Activated CD8-positive, alpha-beta memory T cell treated with anti-CD3 and anti-CD28 coated beads for 4 hours (primary cell): ENCODE measurements at places on chromosomes 4 and X.

DNA sequence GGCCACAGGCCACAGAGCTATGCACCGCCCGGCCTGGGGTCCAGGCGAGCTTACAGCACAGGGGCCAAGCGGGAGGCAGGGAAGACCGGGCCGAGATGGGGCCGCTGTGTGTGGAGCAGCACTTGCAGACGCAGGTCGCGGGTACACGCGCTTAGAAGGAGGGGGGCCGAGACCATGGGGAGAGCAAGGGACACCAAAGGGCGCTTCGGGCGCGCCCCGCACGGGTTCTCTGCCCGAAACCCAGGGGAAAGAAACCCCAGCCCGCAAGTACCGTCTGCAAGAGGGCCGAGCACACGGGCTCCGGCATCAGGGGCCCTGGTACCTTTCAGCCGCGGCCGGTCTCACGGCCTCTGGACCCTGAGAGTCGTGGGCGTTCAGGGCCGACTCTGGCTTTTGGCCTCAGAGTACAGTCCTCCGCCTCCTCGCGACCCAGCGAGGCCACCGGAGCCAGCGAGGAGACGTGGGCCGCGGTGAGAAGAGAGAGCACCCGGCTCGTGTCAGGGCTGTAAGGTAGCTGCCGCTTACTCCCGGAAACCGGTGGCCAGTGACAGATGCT is 342 bp downstream of the EOLA2 start:
- no peak for DNase-seq

DNA sequence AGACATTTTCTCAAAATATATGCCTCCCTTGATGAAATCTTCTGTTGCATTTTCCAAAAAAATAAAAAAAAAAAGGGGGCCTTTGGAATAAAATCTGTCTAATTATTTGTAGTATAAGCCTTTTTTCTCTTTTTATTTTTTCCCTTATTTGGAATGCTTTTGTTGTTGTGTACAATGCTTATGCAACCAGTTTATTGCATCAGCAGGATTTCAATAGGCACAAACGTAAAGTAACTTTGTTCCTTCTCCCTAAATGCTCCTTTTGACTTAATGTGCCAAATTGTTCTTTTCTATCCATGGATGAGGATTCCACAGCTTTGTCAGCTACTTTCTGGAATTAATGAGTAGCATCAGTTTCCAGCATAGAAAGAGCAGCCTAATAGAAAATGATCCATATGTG is 59.6 kb upstream of the HPGD start:
- no peak for DNase-seq

- no peak for DNase-seq
These were observed 95.3 kb downstream of the FANCB start for GRCh38 chrX:14777525-14777924.

GRCh38 chr4:27016551-27016950 is 155.9 kb downstream of the STIM2 start:
- DNase-seq: no peak

DNA sequence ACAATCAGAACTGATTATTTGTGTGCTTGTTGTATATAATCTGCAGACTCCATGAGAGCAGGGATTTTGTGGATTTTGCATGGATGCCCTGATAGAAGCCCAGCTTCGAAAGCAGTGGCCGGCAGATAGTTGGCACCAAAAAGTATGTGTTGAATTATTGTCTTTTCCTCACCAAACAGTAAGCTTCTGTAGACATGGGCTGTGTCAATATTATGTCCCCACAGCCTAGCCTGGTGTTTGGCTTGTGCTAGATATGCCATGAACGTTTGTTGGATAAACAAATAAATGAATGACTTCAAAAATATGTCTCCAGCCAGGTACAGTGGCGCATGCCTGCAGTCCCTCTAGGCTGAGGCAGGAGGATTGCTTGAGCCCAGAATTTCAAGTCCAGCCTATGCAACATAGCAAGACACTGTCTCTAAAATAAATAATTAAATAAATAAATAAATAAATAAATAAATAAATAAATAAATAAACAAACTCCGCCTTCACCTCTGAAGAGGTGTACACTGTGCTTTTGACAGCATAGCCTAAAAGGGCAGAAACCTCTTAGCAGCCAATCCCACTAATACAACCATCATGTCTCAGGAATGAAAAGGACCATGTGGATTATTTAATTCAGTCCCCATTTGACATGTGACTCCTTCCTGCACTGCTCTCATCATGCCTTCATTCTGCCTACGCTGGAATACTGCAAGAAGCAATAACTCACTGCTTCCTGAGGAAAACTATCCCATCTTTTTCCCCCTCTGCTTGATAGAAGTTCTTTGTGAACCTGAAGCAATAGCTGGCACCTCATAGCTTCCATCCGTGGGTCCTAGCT is 335.2 kb downstream of the FBXW7 start:
- DNase-seq: no peak

DNA sequence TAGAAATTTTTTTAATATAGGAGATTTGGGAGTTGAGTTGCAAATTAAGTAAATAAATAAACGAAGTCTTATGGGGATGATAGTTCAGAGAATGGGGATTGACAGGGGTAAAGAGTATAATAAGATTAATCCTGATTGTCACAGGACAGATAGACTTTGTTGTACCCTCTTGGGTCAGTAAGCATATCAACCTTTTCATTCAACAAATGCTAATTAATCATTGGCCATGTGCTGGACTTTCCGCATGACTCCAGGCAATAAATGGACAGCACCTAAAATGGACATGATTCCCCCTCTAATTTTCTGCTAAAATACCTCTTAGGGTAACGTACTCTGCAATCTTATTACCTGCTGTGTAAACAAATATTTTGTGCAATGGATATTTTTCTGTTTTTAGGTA is 1331.1 kb upstream of the ADGRL3 start:
- DNase-seq: no peak

DNA sequence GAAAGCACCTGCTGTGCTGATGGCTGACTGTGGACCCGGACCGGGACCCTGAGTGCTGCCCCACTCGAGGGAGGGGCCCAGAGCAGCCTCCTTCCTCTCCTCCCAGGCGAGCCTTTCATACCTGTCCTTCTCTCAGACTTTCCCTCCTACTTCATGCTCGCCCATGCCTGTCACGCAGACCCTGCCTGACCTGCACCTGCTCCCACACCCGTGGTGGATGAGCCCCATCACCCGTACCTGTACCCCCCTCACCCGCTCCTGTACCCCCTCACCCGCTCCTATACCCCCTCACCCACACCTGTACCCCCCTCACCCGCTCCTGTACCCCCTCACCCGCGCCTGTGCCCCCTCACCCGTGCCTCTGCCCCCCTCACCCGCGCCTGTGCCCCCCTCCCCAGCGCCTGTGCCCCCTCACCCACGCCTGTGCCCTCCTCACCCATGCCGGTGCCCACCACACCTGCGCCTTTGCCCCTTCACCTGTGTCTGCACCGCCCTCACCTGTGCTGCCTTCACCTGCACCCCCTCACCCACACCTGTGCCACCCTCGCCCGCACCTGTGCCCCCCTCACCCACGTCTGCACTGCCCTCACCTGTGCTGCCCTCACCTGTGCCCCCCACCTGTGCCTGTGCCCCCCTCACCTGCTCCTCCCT is 5.8 kb downstream of the MAEA start:
- DNase-seq: no peak

GRCh38 chr4:110532901-110533589 is 57.1 kb downstream of the ENPEP start:
- DNase-seq: no peak

DNA sequence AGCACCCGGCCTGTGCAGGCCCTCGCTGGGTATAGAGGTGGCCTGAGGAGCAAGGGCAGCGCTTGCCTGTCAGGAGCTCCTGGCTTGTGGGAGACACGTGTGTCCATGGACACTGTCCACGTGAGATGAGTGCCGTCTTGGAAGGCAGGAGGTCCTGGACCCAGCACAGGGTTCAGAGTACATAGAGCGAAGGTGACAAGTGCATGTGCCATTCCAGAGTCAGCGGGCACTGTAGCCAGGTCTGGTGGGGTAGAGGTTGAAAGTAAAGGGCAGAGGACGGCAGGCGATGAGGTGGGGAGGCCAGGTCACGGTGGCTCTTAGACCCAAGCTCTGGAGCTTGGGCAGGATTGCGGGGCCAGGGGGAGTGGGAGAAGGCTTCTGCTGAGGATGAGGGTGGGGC is 28.4 kb upstream of the TADA2B start:
- DNase-seq: no peak

DNA sequence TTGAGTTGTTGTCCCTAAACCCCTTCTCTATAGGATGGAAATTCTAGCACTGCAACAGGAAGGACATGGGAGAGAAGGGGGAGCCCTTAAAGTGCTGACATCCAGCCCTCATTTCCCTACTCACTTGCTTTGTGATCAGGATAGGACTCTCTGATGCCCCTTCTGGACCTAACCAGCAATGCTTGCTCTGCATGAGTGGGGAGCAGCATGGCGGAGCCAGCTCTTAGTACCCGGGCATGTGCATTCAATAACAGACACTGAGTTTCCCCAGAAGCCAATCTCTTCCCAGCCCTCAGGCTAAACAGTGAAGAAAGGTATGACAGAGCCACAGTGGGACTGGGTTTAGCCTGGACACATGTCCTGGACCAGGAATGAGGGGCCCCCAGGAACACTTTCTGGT is 14.0 kb downstream of the SOD3 start:
- no peak for DNase-seq

GRCh38 chr4:47933840-47934239 is 19.5 kb upstream of the NFXL1 start:
- no peak for DNase-seq

GRCh38 chr4:120266602-120267001 is 200.0 kb upstream of the MAD2L1 start:
- DNase-seq: no peak

DNA sequence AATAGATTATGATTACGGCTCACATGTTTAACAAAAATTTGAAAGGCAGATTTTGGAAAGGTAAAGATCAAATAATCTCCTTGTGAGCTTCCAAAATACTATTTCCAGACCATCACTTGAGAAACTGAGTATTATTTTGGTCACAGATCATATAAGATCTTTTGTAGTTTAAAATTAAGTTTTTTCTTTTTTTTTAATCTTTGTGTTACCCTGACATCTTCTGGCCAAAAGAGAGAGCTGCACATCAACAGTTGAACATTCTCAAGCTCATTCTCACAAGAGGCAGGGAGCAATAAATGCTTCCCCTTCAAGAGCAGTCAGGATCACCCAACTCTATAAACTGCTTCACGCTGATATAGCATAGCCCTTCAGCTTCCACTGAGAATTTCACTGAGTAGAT is 15.9 kb downstream of the TMEM192 start:
- no peak for DNase-seq

DNA sequence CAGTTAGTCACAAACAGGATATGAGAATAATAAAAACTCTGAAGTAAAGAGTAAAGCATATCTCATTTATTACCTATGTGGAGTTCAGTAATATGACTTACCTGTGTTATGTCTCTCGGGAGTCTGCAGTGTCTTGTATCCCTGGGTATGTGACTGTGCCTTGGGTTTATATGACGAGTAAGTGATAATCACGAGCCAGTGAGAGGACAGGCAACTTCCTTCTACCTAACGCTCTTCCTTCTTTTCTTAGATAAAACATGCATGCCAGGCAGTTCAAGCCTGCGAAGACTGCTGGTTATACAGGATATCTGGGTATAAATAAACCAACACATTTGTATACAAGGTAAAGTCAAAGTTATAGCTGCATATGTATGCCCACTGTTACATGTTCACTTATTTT is at the start of gene HPGDS:
Gene HPGDS (minus strand): TSS at position 143 of the 400 bp plus-strand sequence. CDS start 8,207 bp downstream, outside the sequence.
- no peak for DNase-seq

- DNase-seq: no peak
These were observed 286.1 kb upstream of the TENM3 start for GRCh38 chr4:181957088-181957487.

GRCh38 chr4:48635310-48635709 is 144.8 kb downstream of the FRYL start:
- no peak for DNase-seq

DNA sequence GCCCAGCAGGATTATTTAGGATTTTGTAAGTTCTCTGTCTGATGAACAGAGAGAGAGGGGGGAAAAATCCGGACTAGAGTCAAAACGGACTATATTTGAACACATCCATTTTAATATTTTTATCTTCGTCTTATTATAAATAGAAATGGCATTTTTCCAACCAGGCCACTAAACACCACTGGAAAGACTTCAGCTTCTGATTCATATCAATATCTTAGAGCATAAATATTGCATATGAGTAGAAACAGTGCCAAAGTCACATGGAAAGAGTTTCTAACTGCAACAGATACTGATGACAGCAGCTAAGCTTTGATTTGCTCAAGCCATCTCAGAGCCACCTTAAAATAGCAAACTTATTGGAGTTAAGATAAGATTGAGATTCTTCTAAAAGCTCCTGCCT is 456 bp downstream of the PPARGC1A start:
- no peak for DNase-seq
